NCI-H446 (cell line): ENCODE measurements at places on chromosomes 12 and 14.

DNA sequence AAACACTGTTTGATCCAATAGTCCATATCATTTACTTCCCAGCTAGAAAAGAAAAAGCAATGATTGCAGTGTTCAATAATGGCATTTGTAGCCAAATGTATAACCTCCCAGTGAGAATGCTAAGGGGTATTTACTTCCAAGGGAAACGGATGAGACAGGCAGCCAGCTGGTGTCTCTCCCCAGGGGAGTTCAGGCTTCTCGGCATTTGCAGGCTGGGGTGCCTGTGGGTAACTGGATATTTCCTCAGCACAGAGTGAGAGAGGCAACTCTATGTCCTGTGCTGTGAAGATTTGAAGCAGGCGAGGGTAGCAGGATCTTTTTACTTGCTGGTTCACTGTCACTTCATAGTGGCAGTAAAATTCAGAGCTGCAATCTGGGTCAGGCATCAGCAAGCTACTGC lies 1455.6 kb upstream of the TMEM132C start:
- DNase-seq: no peak

GRCh38 chr12:52004042-52004648 lies 2.6 kb upstream of the TAMALIN start:
- DNase-seq: no peak

GRCh38 chr12:49866859-49867569 lies 24.1 kb upstream of the BCDIN3D start:
- DNase-seq: peak; percentile 43

DNA sequence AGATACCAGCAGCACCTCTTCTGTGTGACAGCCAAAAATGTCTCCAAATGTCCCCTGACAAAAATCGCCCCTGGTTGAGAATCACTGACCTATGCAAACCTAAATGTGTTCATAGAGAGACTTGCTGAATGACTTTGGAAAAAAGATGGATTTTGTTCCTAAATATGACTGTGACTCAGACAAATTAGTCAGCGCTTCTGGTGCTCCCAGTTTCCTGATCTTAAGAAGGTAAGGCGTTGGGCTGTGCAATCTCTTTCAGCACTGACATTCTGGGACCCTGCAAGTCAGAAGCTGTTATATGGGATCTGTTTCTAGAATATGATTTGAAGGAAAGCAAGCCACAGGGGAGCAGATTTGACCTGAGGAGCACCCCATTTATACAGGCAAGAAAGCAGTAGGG lies 90.6 kb upstream of the PWP1 start:
- DNase-seq: no peak

GRCh38 chr12:88993651-88994050 lies 358.6 kb downstream of the DUSP6 start:
- DNase-seq: peak; percentile 27

- no peak for DNase-seq
Measured at GRCh38 chr14:22460461-22461195, 128.4 kb downstream of the DAD1 start.

DNA sequence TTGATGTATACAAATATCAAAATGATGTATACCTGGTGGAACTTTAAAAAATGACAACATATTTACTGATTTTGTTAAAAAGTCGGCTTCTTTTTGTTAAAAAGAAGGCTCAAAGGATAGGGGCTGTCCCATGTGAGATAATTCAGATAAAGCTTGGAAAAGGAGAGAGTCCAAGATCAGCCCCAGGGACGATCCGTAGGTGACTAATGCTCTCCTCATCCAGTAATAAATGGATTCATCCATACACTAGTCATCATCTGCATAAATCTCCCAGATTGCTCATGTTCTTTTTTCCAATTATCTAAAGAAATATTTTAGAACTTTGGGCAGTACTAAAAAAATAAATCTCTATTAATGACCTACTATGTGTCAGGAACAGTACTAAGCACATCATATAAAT lies 23.4 kb upstream of the FSCB start:
- no peak for DNase-seq

GRCh38 chr12:6465467-6466183 lies 4.9 kb downstream of the VAMP1 start:
- DNase-seq: peak; percentile 66

DNA sequence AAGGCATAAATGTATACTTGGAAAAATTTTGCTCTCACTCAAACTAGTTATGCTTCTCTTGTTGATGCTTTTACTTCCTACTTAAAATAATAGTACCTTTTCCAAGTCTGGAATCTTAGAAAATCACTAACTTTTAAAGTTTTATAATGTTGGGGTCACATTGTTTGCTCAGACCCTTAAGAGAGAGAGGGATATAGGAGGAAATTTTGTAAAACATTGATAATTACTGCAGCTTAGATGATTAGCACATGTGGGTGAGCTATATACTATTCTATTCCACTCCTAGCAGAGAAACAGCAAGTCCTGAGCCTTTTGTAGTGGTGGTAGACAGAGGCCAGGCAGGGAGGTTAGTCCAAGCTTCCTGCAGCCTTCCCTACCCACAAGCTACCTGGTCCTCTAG lies 13.4 kb downstream of the EID3 start:
- no peak for DNase-seq

DNA sequence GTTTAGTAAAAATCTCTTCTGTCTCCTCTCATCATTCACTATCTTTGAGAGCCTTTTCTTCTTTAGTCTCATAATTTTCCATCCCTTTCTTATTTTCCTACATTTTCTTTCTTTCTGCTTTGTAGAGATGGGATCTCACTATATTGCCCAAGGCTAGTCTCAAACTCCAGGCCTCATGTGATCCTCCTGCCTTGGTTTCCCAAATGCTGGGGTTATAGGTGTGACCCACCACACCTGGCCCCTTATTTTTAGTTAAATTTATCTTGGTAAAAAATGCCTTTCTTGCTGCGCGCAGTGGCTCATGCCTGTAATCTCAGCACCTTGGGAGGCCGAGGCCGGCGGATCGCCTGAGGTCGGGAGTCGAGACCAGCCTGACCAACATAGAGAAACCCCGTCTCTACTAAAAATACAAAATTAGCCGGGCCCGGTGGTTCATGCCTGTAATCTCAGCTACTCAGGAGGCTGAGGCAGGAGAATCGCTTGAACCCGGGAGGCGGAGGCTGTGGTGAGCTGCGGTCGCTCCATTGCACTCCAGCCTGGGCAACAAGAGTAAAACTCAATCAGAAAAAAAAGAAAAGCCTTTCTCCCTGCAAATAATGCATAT lies 996 bp downstream of the SLC2A3 start:
- DNase-seq: no peak

DNA sequence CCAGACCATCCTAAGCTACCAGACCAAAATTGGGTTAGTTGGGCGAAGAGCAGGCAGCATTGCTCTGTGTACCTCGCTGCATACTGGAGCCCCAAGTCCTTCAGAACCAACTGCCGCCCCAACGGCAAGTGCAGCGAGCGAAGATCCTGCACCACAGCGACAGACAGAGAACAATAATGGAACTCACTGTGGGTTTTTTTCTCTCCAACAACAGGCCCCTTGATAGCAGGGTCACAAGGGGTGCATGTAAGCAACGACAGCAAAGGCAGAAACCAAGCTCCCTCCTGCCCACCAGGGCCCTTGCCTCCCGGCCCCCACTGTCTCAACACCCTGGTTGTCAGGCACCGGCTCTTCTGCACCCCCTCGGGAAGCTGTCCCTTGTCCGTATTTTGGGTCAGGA lies 39.0 kb downstream of the RNF34 start:
- DNase-seq: no peak

- DNase-seq: no peak
Measured at GRCh38 chr14:105701456-105702274, 175.3 kb downstream of the TMEM121 start.

GRCh38 chr14:101460521-101460920 lies 100.8 kb upstream of the DIO3 start:
- no peak for DNase-seq

DNA sequence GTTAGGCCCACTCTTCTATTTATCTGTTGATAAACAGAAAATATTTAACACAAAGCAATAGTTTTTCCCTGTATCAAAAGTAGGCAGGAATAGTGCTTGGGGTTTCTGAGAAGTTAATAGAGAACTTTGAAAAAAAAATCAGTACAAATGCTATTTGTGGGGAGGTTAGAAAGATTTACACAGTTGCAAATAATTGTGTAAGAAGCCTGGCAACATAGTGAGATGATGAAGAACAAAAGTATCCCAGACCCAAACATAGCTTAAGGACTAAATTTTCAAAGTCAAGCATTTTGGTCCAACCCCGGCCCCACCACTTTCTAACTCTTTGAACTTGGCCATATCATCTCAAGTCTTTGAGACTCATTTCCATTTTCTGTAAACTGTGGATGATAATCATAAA lies 687.5 kb upstream of the TMEM132C start:
- DNase-seq: no peak
